ENCODE measurements at places on chromosomes 12 and 14.

DNA sequence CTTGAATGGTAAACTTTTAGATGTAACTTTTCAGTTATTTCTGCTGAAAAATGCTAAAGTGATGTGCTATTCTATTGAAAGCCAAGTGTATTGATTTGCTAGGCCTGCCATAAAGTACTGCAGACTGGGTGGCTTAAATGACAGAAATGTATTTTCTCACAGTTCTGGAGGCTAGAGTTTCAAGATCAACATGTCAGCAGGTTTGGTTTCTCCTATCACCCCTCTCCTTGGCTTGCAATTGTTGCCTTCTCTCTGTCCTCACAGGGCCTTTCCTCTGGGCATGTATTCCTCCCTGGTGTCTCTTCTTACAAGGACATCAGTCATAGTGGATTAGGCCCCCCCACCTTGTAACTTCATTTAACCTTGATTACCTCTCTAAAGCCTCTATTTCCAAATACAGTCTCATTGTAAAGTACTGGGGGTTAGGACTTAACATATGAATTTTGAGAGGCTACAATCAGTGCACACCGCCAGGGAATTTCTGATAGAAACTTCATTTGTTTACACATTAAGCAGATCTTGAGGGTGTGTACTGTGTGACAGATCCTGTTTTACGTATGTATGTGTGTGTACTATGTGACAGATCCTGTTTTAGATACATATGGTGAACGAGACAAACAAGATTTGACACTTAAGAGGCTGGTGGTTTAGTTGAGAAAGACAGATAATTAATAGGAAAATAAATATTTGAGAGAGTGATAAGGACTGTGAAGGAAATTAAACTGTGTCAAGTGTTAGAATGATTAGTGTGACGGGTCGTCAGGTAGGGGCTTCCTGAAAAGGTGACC lies 49.5 kb downstream of the ADIPOR2 start:
- no peak for DNase-seq

DNA sequence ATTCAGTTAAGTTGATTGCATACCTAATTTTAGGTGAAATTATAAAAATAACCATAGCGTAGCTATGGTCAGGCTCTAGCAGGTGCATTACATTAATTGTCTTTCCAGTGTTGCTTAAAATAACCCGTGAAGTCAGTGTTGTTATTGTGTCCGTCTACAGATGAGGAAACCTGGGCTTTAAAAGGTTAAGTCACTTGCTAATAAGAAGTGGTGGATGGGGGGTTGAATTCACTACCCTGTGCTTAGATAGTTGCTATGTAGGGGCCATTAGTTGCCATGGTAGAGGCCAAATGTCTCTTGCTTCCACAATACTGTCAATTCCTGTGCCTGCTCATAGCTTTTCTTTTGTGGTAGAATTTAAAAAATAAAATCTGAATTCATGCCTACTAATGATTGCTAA lies 174.8 kb downstream of the PELI2 start:
- no peak for DNase-seq

DNA sequence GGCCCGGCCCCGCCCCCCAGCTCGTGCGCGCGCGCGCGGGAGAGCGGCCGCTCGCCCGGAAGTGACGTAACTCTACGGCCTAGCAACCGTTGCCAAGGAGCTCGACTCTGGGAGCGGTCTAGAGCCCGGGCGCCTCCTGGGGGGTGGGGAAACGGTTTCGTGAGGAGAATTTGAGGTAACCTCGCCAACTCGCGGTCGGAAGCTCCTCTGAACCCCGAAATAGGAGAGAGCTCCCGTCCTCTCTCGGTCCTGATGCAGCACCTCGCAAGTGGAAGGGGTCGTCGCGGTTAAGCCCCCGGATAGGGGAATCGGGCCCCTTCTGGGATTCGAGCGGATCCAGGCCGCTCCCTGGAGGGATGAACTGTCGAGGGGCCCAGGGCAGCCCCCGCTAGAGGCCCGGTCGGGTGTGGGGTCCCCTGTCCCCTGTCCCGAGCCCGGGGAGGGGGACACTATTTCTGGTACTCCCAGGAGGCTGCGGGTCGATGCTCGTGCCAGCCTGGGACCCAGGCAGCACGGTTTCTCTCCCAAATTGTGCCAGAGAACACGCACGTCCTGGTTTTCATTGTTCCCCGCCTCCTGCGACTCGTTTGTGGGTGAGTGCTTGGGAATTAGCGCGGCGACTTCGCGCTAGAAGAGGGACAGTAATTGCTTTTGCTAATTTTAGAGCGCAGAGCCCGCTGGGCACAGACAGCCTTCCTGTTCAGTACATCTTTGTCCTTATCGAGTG lies at the start of gene IFT81:
IFT81 (plus strand) TSS at position 89 of the 727 bp plus-strand sequence. CDS start 3,024 bp downstream, outside the sequence.
- peak; percentile 92 for DNase-seq

DNA sequence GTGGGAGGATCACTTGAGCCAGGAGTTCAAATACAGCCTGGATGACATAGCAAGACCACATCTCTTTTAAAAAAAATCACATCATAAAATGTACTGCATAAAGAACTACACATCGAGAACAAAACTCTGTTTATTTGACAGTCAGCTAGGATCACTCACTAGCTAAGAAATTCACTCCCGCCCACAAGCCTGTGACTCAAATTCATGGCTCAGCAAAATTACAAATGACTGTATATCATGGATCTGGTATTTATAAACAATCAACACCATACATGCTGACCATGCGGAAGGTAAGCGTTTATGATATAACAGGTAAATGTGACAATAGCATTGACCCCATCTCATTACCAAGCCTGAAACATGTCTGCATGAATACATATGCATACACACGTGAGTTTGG lies 206.5 kb downstream of the EFCAB11 start:
- DNase-seq, result peak; percentile 48
